ENCODE measurements at places on chromosomes 11 and 22.

- no peak for DNase-seq
These were observed 67.5 kb upstream of the NNMT start for GRCh38 chr11:114228435-114229411.

DNA sequence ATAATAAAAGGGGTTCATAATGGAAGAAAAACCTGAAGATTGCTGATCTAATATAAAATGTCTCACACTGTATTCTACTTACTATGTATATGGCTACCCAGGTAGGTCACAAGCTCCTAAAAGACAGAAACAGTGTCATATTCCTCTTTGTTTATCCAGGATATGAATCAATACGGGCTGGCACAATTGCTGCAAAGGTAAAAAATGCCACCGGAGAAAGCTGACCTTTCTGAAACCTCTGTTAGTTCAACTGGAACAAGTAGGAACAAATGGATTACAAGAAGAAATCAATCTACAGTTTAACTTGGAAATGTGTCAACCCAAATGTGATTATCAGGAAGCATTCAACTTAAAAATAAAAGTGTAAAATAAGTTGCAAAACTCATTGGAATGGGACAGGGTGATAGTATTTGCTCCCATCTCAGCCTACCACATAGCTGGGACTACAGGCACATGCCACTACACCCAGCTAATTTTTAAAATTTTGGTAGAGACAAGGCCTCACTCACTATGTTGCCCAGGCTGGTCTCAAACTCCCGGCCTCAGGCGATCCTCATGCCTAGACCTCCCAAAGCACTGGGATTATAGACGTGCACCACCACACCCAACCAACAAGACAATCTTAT lies 27.6 kb downstream of the SLC35F2 start:
- DNase-seq: no peak

- no peak for DNase-seq
These were observed 2.1 kb upstream of the DRD2 start for GRCh38 chr11:113477321-113477720.

- no peak for DNase-seq
These were observed 5.1 kb upstream of the CLCF1 start for GRCh38 chr11:67378544-67378943.

- no peak for DNase-seq
These were observed 113.1 kb downstream of the RBFOX2 start for GRCh38 chr22:35915477-35916013.

- no peak for DNase-seq
These were observed 238.4 kb upstream of the CTSC start for GRCh38 chr11:88575916-88576315.

GRCh38 chr22:18152519-18152918 lies 2.5 kb downstream of the USP18 start:
- no peak for DNase-seq

DNA sequence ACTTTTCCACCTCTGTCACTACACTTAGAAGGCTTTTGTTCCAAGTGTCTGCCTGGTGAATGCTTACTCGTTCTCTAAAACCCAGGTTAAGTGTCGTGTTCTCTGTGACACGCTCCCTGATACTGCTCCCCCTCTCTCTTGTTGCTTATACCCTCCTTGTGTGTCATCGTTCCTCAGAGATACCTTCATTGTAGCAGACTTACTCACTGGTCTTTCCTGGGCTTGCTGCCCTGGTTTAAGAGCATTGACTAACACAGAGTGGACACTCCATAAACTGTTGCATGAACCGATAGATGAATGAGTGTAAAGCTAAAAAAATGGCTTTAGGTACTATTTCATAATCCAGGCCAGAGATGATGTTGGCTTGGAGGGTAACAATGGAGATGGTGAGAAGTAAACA lies 171.3 kb downstream of the GRIK4 start:
- no peak for DNase-seq

- DNase-seq: peak; percentile 79
These were observed at the start of the genes ILK and RRP8 for GRCh38 chr11:6603287-6604080. Gene ILK, plus strand, starts transcription at chr11:6603774. Its CDS starts 498 bp downstream, at chr11:6604272. Gene RRP8, minus strand, starts transcription at chr11:6603616. Its CDS starts 114 bp downstream, at chr11:6603502.

DNA sequence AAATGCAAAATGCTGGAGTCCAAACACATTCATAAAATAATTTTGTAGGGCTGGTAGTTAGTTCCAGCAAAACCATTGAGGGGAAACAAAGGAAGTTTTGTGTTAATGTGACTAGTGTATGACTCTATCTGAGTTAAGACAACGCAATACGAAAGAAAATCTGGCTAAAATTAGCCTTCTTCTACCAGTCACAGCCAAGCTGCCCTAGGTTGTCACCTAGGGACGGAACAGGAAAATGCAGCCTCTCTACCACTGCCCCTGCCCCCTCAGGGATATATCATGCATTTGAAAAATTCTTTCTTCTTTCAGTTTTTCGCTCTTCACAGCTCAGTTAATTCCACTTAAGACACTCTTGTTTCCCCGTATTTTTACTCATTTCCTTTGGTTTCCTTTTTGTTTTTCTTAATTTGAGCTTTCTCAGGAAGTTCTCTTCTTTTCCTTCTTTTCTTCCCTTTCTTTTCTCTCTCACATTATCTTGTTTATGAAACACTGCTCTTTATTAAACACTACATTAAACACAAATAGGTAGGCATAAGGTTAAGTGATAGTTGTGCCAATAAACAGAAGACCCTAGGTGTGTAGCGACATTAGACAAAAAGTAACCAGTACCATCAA lies 30.6 kb downstream of the KIRREL3 start:
- DNase-seq: no peak

DNA sequence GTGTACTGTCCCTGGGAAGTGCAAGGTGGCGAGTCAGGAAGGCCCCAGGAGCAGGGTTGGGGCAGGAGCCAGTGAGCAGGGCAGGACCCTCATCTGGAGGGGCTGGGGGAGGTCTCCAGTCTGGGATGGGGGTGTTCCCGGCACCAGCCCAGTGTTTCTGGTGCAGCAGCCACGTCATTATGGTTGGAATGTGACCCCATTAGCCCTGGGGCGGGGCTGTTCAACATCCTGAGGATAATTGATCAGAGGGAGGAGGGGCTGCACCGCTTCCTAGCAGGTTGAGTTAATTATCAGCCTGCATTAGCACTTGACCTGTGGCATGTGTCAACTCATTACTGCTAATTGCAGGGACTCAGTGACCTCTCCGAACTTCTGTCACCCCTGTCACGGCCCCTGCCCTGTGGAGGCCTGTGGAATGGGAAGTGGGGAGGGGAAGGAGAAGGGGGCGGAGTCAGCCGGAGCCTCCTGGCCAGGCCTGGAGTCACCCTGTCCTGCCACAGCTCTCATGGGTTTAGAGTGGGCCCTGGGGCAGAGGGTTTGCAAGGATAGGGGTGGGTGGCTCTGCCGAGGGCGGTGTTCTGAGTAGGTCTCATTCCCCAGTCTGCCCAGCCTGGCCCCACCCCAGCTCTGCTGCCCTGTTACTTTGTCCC lies 52.8 kb upstream of the CCDC188 start:
- no peak for DNase-seq

- no peak for DNase-seq
These were observed 627 bp downstream of the GTF2H1 start for GRCh38 chr11:18322818-18323570.

DNA sequence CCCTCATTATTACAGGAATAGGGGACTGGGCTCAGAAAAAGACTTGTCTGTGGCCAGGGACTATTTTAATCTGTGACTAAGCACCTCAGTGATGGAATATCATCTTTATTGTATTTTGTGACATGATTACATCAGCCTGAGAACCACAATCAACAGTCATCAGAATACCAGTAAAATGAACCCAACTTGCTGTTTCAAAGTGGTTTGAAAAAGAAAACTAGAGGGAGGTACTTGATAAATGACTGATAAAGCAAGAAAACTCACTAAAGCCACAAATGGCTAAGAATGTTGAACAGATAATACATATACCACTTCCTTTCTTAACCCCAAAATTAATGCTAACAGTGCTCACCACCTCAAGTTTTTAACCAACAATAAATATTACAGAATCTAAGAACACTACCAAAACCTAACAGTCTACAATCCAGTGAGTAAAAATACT lies 155.7 kb downstream of the ATG16L2 start:
- peak; percentile 12 for DNase-seq

DNA sequence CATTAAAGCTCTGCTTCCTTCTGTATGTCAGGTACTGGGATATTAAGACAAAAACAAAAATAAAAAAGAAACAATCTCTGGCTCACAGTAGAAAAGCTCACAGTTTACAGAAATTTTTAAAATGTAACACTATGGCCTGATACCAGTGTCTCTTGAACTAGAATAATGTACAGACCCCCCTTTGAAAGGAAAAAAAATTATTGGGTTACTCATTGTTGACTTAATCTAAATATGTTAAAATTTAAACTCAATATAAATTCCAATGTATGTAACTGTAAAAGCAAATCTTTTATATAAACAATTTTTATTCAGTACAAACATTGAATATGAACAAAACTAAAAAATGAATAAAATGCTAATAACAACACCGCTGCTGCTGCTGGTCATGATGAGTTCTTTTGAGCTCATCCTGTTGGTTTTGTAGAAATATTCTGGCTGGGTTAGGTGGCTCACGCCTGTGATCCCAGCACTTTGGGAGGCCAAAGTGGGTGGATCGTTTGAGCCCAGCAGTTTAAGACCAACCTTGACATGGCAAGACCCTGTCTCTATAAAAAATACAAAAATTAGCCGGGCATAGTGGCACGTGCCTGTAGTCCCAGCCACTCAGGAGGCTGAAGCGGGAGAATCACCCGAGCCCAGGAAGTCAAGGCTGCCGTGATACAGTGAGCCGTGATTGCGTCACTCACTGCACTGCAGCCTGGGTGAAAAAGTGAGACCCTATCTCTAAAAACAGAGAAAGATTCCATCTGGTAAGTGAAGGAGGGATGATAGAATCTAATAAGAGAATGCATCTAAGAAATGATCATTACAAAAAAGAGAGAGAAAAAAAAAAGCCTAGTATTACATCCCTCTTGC lies 11.8 kb upstream of the KCNE3 start:
- no peak for DNase-seq

DNA sequence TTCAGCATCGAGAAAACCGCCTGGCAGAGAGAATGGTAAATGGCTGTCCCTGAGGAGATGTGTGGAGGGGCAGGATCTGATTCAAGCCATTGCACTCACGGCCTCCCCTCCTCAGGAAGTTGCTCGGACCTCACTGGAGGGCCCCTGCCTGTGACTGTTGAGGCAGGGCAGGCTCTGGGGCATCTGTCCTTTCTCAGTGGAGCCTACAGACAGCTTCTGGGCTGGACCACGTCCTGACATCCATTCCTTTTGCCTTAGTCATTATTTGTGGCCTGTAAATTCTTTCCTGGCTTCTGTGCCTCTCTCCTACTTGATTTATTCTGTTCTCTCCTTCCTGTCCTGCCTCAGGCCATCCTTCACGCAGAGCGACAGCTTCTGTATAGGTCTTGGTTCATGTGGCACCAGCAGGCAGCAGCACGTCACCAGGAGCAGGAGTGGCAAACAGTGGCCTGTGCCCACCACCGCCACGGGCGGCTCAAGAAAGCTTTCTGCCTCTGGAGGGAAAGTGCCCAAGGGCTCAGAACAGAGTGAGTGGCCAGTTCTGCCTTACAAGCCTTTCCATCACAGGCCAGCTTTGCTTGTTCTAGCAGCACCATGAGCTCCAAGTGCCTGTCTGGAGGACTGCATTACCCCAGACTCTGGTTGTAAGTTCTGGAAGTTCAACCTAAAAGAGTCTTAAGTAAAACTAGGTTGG lies 59.6 kb downstream of the PISD start:
- no peak for DNase-seq

- DNase-seq: peak; percentile 61
These were observed at the start of gene SMCO4 for GRCh38 chr11:93543292-93543977. Gene SMCO4, minus strand, starts transcription at chr11:93543391. Its CDS starts 64,202 bp downstream, at chr11:93479189.

DNA sequence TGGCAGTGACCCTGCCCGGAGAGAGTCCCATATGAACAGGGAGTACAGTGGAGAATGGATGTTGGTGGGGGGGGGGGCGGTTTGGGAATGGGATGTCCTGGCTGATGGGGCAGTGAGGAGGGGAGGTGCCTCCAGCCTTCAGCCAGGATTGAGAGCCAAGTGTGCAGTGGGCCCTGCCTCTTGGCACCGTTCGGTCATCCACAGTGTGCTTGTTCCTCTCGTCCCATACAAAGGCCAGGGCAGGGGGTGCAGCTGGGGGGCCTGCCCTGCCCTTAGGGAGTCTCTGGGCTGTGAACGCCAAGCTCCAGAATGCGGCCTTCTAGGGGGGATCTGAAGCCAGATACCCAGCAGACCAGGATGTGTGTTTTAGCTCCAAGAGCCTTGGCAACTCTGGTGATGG lies 34.0 kb downstream of the KCNC1 start:
- DNase-seq: no peak

DNA sequence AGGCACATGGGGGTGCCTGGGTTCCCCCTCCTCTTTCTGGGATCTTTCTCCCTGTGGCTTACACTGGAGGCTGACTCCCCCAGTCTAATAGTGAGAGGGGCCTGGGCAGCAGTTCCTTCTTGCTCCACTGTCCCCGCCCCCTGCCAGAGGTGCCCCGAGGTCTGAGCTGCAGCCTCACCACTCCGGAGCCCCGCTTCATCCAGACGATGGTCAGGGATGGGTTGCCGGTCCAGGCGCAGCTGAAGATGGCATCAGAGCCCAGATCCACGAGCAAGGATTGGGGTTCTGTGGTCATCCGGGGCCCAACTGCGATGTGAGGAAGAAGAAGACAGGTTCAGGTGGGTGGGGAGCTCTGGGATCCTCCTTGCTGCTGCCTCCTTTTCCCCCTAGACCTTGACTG lies 91.1 kb downstream of the ST3GAL4 start:
- no peak for DNase-seq

GRCh38 chr11:76641905-76642304 lies 28.6 kb downstream of the LRRC32 start:
- DNase-seq: no peak

GRCh38 chr11:76682684-76683083 lies 12.1 kb upstream of the LRRC32 start:
- DNase-seq: no peak

GRCh38 chr11:46527591-46528130 lies 66.2 kb downstream of the AMBRA1 start:
- DNase-seq: no peak

- no peak for DNase-seq
These were observed 115.8 kb upstream of the IGLL5 start for GRCh38 chr22:22771696-22772377.

GRCh38 chr22:49564054-49564453 lies 263.6 kb downstream of the BRD1 start:
- DNase-seq: no peak

- no peak for DNase-seq
These were observed 571.5 kb downstream of the CNTN5 start for GRCh38 chr11:99592266-99592665.

DNA sequence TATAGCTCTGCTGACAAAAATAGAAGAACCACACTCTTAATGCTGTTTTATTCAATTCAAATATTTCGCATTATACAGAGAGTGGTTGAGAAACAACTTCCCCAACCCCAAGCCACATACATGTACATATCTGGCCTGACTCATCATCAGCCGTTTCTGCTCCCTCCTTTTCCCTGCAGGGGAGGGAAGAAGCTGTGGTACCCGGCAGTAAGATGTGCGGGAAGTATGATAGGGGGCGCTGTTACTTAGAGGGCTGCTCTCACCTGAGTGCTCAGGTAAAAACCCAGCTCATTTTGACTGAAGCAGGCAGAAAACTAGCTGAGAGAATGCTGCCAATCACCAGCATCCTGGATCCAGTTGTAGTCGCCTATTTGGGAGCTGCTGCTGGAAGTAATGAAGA lies 85.5 kb downstream of the NELL1 start:
- no peak for DNase-seq
